Activated naive CD4-positive, alpha-beta T cell (primary cell): ENCODE measurements at places on chromosomes 5 and 9.

GRCh38 chr9:104982543-104982942 is 54.6 kb upstream of the ABCA1 start:
- DNase-seq = no peak

GRCh38 chr5:153539983-153540382 is 49.5 kb downstream of the GRIA1 start:
- DNase-seq = no peak

DNA sequence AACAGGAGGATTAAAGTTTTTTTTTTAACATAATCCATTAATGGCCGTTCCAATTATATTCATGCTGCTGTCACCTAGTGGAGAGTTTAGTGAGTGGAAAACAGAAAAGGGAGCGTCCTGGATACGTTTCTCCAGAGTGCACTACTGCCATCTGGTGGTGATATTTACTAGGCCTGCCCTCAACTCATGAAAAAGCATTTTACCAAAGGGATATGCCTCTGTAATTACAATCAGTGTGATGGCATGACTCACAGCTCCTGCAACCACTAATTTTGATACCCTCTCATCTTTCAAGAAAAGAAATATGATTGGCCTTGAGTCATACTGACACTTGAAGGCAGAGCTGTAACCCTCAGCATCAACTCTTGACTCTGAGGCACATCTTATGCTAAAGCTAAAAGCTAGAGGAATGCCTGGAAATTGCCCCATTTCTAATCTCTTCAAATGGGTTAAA is 20.1 kb downstream of the MINAR2 start:
- peak; percentile 8 for DNase-seq

DNA sequence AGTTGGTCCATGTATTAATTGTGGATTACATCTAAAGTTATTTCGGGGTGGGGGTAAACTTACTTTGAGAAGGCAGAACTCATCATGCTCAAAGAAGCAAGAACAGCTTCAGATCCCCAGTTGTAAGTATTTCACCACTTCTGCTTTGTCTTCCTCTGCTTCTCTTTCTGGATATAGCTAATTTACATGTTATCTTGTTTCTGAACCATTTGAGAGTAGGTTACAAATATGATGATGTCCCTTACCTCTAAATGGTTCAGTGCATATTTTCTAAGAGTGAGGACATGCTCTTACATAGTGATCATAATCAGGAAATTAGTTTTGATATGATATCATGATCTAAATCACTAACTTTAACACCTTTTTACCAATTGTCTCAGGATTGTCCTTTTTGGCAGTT is 11.9 kb downstream of the TRIO start:
- no peak for DNase-seq

DNA sequence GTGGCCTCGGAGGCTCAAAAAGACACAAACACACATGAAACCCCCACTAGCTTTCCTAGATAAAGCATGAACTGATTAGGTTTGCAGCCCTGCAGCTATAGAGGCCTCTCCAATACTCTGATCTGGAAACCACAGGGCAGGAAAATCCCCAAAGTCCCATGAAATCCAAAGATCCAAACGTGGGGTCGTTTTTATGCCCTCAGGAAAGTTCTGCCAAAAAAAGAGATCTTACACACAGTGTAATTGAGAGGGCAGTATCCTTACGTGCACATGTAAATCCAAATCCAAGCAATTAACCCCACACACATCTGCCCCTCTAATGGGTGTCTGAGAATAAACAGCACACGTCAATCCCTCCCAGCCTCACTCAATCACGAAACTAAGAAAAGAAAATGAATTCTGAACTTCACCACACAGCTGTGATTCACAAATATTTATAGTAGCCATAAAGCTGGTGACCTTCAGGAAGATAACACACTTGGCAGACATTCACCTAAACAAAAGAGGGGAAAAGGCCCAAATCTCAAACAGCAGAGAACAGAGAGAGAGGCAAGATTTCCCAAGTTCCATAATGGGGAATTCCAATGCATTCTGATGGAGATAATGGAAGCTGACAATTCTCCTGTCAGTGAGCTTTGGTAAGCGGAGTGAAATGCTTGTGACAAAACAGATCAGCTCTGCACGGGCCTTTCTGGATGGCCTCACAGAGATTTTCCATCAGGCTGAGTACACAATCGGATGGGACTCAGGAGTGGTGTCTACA is 114.2 kb downstream of the SEMA5A start:
- DNase-seq = no peak

- no peak for DNase-seq
Measured at GRCh38 chr5:62369039-62369438, 34.7 kb downstream of the DIMT1 start.

- no peak for DNase-seq
Measured at GRCh38 chr5:155098433-155098832, 84.9 kb downstream of the KIF4B start.

DNA sequence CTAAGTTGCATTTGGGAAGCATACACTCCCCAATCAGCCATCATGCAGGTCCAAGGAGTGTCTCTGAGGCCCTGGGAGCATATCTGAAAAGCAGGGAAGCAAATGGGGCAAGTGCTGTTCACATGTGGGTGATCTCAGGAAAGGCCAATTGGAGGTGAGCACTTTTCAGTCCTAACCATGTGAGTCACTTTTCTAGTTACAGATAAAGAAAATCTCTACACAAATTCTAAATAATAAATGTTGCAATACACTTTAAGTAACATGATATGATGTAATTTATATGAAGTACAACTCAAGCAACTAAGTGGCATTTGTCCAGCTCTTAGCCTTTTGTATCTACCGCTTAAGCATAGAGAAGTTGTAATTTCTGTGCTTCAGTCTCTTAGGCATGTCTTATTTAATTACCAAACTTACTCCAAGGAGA is 18.4 kb downstream of the ADAMTS16 start:
- no peak for DNase-seq

DNA sequence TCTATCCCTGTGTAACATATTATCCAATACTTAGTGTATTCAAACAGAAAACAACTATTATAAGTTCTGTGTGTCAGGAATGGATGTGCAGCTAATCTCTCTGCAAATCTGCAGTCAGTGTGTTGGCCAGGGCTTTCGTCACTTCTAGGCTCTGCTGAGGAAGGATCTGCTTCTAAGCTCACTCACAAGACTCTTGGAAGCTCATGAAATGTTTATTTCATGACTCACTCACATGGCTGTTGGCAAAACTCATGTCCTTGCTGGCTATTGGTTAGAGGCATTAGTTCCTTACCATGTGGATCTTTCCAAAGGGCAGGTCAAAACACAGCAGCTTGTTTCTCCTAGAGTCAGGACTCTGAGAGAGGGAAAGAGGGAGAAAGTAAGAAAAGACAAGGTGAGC is 367.4 kb upstream of the SMARCA2 start:
- no peak for DNase-seq

DNA sequence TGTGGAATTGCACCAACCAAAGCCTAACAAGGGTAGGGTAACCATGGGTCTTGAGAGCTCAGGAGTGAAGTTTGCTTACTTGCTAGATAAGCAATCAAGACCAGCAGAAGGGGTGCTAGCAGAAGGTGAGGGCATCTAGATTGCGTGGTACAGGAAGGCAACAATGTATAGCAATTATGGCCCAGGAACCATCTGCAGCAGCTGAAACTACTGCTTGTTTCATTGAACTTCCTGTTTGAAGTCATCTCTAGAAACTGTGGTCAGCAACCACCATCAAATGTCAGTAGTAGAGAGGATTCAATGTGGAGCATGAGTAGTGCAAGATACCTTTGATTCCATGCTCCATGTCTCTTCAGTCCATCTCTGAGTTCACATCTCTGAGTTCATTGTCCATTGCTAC is 462.1 kb upstream of the GRAMD2B start:
- no peak for DNase-seq

GRCh38 chr5:134370311-134370870 is 978 bp upstream of the UBE2B start:
- no peak for DNase-seq

DNA sequence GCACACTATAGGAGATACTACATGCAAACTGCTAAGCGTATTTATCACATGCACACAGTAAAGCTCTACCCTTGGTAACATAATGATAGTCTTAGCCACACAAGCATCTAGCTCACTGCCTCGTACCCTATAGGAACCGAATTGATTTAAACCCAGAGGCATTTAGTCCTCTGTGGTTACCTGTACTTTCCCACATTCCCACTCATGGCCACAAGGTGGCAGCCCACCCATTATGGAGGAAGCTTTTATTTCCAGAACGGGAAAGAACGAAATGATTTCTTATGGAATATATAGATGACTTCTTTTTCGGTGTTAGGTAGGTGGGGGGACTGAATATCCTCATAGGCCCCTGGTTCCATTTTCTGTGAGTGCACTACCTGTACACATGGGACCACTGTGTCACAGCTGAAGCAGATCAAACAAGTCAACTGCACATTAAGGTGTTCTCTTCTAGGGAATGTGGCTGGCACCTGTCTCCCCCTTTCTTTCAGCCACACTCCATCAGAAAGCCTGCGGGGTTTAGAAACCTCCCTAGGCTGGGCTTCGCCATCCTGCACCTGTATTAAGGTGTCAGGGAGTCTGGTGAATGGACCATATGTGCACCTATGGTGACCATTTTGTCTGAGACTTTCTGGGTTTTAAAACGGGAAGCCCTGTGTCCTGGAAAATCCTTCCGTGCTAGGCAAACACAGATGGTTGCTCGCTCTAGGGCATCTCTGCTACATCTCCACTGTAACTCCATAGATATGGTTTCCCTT is 313.2 kb downstream of the SLIT3 start:
- DNase-seq = no peak

DNA sequence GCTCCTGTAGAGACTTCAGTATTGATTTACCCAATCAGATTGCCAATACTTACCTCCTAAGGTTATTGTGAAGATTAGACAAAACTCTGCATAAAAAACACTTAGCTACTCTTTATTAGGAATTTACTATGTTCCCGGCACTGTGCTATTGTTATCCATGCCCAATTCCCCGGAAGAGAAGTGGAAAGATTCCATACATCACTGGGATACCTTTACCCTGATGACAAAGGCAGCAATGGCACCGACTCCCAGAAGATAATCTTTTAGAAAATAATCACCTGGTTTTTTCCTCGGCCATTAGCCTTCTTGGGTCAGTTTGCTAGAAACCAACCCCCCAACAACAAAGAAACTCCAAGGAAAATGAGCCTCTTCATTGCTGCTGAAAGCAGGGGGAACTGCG is 226.0 kb downstream of the SNX18 start:
- DNase-seq = no peak

GRCh38 chr5:165525271-165525670 is 2019.9 kb downstream of the MAT2B start:
- no peak for DNase-seq

GRCh38 chr9:91837981-91838731 is 111.9 kb downstream of the ROR2 start:
- no peak for DNase-seq

GRCh38 chr5:108728566-108729241 is 19.0 kb upstream of the FER start:
- peak; percentile 4 for DNase-seq

DNA sequence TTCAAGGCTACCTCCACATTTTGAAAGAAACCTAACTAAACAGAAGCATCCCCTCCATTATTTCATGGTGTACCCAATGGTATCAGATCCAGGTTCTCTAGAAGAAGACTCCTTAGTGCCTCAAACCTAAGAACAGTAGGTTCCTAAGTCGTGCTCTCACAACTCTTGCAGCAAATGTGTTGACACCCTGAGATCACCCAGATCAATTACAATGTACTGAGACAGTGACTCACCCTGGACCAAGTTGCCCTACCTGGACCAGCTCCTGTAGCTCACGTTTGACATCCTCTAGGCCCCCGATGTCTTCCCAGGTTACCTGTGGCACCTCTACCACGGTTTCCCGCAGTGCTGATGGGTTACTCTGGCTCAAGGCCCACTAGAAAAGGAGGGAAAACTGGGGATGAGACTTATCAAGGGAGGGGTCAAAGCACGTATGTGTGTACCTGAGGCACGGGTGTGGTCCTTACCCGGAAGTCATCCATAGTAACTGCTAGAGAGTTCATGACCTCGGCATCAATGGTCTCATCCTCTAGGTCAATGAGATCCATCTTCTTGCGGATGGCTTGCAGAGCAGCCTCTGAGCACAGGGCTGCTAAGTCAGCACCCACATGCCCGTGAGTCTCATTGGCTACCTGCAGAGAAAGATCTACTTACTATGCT is 11.7 kb downstream of the VCP start:
- DNase-seq = no peak

- DNase-seq = no peak
Measured at GRCh38 chr9:8826281-8826680, 1026.7 kb upstream of the DMAC1 start.

DNA sequence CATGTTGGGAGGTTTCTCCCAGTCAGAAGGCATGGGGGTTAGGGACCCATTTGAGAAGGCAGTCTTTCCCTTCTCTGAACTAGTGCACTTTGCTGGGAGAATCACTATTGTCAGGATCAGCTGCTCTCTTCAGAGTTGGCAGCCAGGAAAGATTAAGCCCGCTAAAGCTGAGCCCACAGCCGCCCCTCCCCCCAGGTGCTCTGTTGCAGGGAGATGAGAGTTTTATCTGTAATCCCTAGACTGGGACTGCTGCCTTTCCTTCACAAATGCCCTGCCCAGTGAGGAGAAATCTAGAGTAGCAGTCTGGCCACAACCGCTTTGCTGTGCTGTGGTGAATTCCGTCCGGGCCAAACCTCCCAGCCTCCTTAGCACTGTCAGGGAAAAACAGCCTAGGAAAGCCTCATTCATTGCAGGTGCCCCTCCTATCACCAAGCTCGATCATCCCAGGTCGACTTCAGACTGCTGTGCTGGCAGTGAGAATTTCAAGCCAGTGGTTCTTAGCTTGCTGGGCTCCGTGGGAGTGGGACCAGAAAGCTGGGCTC is 69.8 kb downstream of the CNTLN start:
- DNase-seq = no peak

DNA sequence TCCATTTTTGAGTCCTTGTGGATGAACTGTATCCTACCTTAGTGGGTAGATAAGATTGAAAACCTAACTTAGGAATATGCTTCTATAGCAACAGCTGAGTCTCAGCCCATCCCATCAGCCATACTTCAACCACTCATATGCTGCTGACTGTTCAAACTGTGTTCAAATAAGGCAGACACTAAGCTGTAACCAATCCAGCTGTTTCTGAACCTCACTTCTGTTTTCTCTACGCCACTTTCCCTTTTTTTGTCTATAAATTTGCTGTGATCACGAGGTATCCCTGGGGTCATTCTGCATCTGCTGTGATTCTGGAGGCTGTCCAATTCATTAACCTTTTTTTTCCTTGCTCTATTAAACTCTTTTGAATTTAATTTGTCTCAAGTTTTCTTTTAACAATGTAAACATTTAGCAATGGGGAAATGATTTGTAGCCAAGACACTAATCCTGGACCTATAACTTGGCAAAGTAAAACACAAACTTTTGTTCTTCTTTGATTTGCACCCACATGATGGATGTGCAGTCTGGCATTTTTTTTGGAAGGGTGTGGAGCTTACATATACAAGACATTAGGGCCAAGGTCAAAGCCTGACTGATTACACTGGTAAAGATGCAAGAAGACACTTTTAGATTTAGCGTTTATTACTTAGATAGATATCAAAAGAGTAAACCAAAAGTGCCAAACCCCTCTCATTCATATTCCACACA is 14.9 kb upstream of the SCGB3A2 start:
- DNase-seq = no peak

- DNase-seq = no peak
Measured at GRCh38 chr5:52863715-52864290, 76.1 kb downstream of the ITGA1 start.

- DNase-seq = no peak
Measured at GRCh38 chr5:3475674-3476073, 120.0 kb upstream of the IRX1 start.
